ENCODE measurements at places on chromosomes 5 and 9.

GRCh38 chr5:124650147-124650561 is 96.3 kb downstream of the ZNF608 start:
- no peak for DNase-seq

DNA sequence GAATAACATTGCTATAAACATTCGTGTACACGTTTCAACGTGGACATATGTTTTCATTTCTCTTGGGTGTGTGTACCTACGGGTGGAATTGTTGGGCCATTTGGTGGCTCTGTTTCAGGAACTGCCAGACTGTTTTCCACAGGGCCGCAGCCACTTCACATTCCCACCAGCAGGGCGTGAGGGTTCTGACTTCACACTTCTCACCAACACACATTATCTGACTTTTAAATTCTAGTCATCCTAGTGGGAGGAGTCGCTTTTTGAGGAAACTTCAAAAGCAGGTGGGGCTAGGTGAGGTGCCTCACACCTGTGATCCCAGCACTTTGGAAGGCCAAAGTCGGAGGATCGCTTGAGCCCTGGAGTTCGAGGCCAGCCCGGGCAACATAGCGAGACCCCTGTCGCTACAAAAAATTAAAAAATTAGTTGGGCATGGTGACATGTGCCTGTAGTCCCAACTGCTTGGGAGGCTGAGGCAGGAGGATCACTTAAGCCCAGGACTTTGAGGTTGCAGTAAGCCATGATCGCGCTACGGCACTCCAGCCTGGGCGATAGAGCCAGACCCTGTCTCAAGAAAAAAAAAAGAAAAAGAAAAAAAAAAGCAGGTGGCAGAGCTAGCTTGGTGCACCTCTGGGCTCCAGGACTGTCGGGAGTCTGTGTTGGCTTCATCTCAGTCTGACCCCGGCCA is 28.5 kb downstream of the TSPAN17 start:
- DNase-seq = peak; percentile 86

- DNase-seq = no peak
Observed at GRCh38 chr9:121281614-121282276, 13.8 kb downstream of the GSN start.

- no peak for DNase-seq
Observed at GRCh38 chr9:89786655-89787054, 181.8 kb downstream of the GADD45G start.

GRCh38 chr5:154049636-154050035 is 10.9 kb downstream of the MFAP3 start:
- DNase-seq = no peak

DNA sequence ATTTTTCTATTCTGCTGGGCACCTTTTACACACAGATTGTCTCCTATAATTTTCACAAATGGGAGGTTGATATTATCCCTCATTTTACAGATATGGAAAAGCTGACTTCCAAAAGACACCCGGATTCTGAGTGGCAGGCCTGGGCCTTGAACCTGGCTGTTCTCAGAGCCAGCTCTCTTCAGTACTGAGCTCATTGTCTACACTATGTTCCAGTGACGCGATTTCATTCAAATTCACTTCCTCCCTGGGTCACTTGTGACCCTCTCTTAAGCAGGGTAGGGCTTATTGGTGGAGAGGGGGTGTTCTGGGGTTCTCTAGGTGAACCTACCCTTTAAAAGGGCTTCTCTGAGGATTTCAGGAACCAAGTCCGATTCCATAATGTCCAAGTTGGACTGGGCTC is 70.2 kb downstream of the ANKRD33B start:
- no peak for DNase-seq

- peak; percentile 43 for DNase-seq
Observed at GRCh38 chr5:107799306-107799705, 128.6 kb upstream of the EFNA5 start.

- no peak for DNase-seq
Observed at GRCh38 chr9:68581696-68582095, 41.0 kb upstream of the TMEM252 start.

- DNase-seq = no peak
Observed at GRCh38 chr5:73066466-73066865, 53.9 kb upstream of the TMEM171 start.

DNA sequence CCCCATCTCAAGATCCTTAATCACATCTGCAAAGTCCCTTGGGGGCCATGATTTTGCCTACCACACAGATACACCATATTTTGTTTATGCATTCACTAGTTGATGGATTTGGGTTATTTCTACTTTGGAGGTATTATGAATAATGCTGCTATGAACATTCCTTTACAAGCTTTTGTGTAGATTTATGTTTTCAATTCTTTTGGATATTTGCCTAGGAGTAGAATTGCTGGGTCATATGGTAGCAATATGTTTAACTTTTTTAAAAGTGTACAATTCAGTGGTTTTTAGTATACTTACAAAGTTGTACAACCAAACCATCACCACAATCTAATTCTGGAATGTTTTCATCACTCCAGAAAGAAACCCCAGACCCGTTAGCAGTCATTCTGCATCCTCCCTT is 7.8 kb upstream of the ANP32B start:
- no peak for DNase-seq

GRCh38 chr9:4713849-4714248 is 27.2 kb downstream of the AK3 start:
- DNase-seq = no peak

GRCh38 chr9:92004045-92004392 is 54.0 kb upstream of the ROR2 start:
- DNase-seq = peak; percentile 67

DNA sequence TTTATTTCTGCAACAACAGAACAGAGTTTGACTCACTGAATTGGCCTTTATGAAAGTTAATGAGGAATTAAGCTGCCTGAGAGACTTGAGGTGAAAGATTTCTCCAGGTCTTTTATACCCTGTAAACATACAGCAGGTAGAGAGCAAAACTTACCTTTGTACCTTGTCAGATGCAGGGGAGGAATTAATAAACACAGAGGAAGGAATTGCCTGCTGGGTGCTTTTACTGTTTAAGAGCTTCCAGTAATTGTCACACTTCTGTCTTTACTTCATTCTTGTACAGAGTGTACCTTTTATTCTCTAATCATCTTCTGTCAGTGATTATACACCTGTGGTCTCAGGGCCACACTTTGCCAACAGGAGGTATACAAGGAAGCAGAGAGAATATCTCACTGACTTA is 94.0 kb upstream of the GRIN3A start:
- peak; percentile 13 for DNase-seq

GRCh38 chr9:94449486-94449885 is 105.4 kb upstream of the PCAT7 start:
- no peak for DNase-seq

DNA sequence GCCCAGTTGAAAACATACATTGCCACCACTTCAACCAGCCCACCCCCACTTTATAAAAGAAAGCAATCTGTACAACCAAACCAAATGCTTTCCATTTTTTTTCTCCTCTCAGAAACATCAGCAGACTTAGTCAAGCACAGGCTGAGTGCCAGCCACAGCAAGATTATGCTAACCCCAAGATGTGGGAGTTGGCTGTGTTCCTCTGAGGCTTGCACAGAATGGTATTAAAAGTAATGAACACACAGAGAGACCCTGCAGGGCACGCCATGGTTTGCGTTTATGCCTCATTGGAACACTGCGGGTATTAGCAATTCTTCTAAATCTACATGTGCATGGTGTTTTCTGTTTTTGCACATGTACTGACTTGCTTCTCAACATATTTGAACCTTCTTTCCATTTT is 419.9 kb upstream of the GRAMD2B start:
- DNase-seq = no peak

DNA sequence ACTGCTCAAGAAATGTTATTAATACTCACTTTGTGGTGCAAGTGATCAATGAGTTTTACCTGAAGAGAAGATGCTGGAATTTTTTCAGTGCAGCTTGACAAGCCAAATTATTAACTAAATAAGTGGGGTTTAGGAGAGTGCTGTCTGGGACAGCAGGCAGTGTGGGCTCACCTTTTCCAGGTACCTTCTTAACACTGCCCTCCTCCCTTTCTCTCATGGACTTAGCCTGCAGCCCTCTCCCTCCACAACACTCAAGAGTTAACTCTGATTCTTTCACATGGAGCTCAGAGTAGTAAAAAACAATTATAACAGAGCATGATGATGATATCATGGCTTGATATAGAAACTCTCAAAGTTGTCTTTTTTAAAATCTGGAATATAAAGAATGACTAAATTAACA is 404.8 kb upstream of the SLC30A5 start:
- no peak for DNase-seq

DNA sequence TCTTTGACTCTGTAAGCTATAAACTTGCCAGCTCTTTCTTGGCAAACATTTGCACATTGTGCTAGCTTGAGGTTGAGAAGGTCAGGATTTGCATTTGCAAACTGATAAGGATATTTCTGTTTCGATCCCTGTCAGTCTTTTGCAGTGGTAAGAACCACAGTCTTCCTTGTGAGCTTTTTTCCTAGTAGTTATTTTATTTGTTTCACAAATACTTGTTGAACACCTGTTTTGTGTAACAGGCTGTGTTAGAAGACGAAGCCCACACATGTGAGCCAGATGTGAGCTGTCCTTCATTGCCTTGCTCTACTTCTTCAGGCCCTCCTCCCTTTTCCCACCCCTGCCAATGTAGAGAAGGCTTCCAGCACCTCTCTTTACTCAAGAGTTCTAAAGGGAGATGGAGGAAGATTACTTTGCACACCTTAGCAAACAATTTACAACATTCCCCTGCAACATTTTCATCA is 327.0 kb upstream of the KLF4 start:
- no peak for DNase-seq

- DNase-seq = no peak
Observed at GRCh38 chr9:120857481-120857880, 14.8 kb upstream of the PSMD5 start.

DNA sequence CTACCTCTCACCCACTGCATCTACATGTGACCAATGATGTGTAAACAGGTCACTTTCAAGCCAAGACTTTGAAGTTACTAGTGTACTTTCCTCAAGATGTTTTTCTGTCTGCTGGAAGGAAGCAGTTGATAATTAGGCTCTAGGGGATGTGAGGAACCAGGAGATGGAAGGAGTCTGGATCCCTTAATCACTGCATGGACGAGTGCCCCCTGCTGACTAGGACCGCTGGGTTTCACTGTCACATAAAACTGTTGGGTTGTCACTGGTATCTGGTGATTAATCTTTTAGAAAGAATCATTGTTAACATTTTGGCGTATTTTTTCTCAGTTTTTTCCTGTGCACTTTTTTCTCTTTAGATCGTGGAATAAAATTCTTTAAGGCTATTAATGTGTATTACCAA is 79.5 kb downstream of the SREK1 start:
- DNase-seq = peak; percentile 48

GRCh38 chr5:17831279-17831678 is 197.0 kb downstream of the TAF11L14 start:
- peak; percentile 6 for DNase-seq

DNA sequence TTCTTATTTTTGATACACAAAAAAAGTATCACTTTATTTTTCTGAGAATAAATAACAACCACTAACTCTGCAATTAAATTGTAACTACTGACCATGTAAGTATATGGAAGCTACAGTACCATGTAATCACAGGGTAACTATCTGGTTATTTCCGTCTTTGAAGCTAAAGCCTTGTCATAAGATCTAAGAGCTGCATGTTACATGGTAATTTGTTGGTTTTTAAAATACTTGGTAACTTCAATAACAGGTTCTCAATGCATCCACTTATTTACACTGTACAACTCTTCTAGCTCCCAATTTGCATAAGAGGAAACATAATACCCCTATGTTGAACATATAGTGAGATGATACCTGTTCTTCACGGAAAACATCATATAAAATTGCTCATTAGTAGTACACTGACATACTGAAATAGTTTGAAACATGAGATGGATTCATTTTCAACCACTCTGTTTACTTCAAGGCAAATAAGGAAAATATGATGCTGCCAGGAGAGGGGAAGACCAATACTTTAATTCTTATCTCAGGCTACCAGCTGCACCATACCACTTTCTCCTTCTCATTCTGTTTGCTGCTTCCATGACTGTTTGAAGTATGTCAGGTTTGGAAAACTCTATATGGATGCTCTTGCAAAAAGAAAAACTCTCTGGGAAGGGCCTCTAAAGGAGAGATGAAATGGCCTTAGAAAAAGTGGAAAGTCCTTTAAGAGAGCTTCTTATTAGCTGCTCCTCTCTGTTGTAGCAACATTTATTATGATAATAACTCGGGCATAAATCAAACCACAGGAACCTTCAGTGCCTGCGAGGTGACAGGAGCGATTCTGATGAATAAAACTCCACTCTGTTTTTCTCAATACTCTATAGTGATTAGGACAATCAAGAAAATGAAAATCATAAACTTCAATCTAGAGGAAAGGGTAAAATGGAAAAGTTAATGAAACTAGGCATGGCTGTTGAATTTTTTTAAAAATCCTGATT is 150.2 kb downstream of the KIAA0825 start:
- DNase-seq = no peak

DNA sequence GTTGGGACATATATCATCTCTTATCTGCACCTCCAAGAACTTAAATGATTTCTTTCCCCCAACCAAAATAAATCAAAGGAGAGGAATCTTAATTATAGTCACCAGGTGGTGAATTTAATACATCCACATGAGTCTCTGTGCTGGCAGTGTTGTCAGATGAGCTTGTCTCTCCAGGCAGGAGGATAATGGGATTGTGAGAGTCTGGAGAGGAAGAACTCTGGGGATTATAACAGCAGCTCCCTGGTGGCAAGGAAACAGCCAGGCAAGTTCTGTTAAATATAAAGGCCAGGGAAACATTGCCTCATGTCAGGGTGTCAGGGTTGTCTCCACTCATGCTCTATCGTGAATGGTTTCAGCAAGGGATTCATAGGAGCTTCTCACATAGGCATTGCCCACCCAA is 80.8 kb downstream of the TLR4 start:
- no peak for DNase-seq

DNA sequence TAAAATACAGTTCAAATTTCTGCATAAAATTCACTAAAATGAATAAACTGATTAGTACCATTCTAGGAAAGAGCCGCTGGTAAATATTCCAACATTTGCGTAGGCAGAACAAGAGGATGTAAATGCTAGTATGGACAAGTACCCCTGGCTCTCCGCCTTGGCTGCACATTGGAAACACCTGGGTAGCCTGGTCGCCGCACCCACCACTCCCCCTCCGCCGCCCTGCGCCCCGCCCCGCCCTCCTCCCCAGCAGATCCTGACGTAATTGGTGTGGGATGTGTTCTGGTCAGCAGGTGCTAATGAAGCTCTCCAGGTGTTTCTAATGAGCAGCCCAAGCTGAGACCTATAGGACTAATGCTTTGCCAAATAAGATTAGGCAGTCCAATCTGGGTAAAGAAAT is 225.7 kb downstream of the FRMD3 start:
- no peak for DNase-seq

DNA sequence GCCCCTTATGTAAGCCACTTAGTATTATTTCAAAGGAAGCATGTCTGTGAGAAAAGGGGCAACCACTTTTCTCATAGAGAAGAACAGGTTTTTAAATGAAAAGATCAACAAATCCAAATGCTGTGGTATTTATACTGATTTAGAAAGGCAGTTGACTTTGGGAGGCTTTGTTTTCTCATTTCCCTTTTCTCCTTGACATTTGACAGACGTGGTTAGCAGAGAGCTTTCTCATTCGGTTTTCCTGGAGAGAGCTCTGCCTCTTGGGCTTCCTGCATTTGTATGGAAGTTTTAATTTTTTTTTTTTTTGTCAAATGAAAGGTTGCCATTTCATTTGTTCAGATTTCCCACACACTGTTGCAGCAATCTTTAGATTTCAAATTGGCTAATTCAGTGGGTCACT is 62.5 kb downstream of the EXOSC2 start:
- DNase-seq = peak; percentile 35

GRCh38 chr9:94909250-94909894 is 182.9 kb downstream of the AOPEP start:
- DNase-seq = no peak

GRCh38 chr5:35129921-35130485 is 82.3 kb upstream of the AGXT2 start:
- no peak for DNase-seq
